ENCODE measurements at places on chromosomes 11 and 22.

DNA sequence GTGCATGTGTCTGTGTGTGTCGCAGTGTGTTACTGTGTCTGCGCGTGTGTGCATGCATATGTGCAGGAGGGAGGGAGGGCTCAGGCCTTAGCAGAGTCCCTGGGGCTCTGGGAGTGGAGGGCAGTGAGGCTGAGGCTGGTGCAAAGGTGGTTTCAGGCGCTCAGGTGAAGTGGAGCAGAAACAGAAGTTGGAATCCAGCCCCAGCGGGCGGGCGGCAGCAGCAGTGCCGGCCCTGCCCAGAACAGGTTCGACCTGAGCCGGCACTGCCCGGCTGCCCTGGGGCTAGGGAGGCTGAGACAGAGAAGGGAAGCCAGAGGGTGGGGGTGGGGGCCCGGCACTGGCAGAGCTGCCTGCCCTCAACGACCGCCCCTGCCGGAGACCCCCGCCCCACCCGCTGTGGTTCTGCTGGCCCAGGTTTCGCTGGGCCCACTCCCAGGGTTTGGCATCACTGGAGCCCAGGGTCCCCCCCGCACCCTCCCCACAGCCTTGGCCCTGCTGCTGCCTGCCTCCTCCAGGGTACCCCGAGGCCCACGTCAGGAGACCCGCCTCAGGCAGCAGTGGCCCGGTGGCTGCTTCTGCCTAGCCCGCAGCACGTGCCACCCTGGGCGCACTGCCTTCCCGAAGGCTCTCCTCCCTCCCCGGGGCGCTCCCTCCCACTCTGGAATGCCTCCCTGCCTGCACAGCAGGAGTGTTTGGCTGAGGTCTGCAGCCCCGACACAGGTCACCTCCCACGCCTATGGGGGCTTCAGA is 13.3 kb downstream of the ASCL2 start:
- DNase-seq = peak; percentile 61

DNA sequence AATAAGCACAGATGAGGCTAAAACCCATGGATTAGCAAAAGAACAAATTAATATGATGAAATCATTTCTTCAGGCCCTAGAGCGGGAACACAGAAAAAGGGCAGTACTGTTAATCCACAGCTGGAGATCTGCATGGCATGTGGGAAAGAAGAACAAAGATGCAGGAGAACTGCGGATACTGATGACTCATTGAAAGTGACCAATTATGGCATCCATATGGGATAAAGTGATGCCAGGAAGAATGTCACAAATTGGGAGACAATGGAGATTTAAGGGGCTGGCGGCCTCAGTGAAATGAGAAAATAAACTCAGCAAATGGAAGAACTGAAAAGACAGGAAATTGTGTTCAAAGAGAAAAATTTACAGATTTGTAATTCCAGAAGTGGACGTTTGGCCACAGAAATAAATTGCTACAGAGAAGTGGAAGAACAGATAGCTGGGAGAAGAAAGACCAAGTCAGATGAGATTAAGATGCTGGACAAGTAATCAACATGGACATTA is 39.4 kb downstream of the SIK3 start:
- peak; percentile 82 for DNase-seq

- no peak for DNase-seq
Measured at GRCh38 chr11:72203163-72203562, 11.2 kb downstream of the FOLR1 start.

DNA sequence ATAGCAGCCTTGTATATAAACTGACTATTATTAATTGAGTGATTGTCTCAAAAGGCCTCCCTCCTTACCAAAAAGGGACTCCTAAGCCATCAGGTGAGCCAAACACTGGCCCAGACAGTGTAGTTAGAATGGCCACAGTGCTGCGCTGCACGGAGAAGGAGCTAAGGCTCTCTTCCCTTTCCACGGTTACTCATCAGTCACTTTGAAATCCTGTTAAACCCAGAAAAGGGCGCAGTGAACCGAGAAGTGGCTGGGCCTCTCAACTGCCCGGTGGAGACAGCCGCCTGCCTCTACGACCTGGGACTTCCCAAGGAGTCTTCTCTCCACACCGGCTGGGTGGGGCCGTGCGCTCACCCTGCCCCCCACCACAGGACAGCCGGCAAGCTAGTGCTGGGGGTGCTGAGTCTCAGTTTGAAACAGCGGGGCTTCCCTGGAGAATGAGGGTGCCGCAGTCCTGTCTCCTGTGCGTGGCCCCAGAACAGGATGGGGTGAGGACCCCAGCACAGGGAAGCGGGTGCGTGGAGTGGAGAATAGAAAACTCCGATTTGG is 1.3 kb downstream of the MYH9 start:
- DNase-seq = peak; percentile 81

GRCh38 chr11:22711071-22711770 is 44.8 kb downstream of the GAS2 start:
- peak; percentile 32 for DNase-seq

DNA sequence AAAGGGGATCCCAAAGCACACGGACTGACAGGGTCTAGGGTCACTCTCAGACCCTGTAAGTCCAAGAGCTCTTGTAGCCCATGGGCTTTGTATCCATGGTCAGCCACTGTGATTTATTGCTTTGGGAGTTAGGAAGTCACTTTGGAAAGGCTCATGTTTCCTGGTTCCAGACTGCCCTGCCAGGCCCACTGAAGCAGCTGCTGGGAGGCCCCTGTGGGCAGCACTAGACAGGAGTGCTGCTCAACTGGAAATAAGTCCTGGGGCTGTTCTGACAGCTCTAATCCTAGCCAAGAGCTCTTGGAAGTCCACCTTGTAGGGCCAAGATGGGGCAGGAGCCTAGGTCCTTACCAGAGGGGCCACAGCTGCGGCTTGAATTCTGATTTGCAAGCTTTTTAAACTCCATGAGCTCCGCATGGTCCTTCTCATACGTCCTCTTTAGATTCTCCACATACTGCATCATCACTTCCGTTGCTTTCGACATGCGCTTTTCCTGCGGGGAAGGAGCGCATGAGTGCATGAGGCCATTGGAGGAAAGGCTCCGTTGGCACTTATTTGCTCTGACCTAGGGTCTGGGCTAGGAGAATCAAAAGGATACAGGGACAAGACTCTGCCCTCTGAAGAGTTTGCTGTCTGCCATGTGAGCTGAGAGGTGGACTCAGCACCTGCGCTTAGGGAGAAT is 32.2 kb upstream of the LYVE1 start:
- DNase-seq = no peak

- no peak for DNase-seq
Measured at GRCh38 chr11:43751726-43752125, 71.2 kb downstream of the HSD17B12 start.

DNA sequence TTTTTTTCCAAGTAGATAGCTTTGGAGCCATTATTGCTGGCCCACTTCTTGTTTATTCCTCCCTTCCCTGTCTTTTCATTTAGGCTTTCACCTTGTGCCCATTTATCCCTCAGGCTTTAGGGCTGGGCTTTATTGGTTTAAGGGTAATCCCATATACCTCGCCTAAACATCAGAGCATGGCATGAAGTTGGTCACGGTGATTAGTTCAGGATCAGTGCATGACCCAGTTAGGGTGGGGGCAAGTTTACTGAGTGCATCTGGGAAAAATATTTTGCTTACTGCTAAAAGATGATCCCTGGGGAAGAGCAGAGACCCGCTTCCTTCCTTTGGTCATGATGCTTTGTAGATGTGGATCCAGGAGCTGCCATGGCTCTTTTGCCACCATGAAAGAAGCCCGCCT is 153.3 kb upstream of the NECTIN1 start:
- no peak for DNase-seq

DNA sequence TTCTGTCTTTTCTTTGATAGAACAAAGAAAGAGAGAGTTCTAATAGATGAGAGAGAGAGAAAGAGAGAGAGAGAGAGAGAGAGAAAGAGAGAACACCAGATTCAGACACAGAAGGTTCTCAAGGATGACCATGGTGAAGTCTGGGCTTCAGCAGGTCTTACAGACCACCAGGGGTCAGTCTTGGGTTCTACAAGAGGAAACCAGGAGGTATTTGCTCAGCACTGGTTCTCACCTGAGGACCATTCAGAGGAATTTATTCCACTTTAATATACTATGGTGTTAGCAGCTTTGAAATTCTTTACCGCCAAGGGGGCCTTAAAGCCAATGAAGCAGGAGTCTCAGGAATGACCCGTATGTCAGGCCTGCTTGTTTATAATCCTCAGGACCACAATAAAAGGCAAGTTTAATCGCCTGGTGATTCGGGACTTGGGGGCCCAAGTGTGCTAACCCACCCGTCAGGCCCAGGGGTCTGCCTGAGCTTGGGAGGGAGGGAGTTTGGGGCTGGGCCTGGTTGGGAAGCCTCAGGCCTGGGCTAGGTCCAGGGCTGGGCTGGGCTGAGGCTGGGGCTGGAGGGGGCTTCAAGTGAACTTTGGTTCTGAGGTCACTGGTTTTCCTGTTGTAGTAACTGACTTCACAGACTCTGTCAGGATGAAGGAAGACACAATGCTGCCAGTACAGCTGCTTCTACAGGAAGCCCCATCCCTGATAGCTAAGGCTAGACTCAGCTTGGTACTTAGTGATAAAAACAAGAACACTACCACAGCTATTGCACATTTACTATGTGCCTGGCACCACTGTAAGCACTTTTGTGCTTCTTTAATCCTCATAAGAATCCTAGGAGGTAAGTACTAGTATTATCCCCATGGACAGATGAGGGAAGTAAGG is 179.2 kb upstream of the ZBED5 start:
- peak; percentile 85 for DNase-seq

GRCh38 chr11:117570701-117571100 is 226.3 kb downstream of the DSCAML1 start:
- DNase-seq = no peak

DNA sequence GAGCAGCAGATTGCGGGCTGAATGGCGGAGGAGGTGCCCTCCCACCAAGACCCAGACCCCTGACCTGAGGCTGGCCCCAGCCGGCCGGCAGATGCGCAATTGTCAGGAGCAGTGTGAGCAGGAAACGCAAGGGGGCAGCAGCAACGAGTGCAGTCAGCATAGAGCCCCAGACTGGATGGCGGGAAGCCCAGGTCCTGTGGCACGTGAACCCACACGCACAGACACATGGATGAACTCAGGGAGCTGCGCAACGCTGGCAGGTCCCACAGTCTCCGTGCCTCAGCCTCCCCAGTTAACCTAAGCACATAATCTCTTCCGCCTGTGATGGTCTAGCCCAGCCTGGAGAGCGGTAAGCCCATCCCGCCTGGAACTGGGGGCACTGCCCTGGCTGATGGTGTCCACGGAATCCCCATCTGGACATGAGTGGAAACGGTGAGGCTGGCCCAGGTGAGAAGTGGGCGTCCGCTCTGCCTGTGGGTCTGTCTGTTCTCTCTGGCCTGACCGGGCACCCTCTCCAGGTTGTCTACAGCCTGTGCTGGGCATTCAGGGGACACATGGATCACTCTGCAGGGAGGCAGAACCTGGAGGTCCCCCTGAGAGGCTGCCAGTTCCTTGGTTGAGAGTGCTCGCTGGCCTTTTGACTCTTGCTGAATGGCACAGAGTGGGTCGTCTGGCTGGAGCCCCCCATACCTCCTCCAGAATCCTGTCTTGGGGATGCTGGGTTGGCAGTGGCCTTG is 626 bp upstream of the TBX10 start:
- DNase-seq = peak; percentile 91

DNA sequence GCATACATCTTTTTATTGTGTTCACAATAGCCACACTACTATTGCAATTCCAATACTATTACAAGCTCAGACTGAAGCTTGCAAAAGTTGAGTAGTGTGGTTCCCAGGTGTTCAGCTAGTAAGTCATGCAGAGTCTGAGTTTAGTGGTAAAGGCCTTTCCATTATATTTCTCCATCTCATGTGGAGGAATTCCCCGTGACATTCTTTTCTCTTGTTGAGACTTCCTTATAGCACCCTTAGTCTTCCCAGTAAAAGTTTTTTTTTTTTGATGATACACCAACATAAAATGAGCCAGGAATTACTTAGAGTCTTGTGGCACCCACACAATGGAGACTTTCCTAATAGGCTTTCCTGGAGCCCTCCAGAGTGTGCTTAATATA is 110.8 kb downstream of the UVRAG start:
- no peak for DNase-seq

GRCh38 chr11:68840661-68841653 is 759 bp downstream of the CPT1A start:
- peak; percentile 67 for DNase-seq

- DNase-seq = no peak
Measured at GRCh38 chr11:130622141-130622542, 173.7 kb downstream of the ADAMTS15 start.

DNA sequence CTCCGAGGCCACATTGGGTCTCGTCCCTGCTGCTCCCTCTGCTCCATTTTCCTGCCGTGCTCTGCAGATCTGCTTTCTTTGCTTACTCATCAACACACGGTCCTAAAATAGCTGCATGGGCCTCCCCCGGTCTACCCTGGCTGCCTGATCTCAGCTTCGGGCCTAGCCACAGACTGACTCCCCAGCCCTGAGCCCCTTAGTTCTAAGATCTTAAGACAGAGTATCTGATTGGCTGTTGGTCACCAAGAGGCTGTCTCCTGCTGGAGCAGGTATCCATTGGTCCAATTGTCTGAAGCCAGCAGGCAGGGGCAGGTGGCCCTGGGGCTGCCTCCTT is 53.7 kb upstream of the NECTIN1 start:
- no peak for DNase-seq

GRCh38 chr11:80163441-80163840 is 722.6 kb upstream of the TENM4 start:
- no peak for DNase-seq

GRCh38 chr11:3042496-3043314 is 14.5 kb downstream of the CARS1 start:
- no peak for DNase-seq

GRCh38 chr11:34243600-34244464 is 114.0 kb downstream of the ABTB2 start:
- no peak for DNase-seq

DNA sequence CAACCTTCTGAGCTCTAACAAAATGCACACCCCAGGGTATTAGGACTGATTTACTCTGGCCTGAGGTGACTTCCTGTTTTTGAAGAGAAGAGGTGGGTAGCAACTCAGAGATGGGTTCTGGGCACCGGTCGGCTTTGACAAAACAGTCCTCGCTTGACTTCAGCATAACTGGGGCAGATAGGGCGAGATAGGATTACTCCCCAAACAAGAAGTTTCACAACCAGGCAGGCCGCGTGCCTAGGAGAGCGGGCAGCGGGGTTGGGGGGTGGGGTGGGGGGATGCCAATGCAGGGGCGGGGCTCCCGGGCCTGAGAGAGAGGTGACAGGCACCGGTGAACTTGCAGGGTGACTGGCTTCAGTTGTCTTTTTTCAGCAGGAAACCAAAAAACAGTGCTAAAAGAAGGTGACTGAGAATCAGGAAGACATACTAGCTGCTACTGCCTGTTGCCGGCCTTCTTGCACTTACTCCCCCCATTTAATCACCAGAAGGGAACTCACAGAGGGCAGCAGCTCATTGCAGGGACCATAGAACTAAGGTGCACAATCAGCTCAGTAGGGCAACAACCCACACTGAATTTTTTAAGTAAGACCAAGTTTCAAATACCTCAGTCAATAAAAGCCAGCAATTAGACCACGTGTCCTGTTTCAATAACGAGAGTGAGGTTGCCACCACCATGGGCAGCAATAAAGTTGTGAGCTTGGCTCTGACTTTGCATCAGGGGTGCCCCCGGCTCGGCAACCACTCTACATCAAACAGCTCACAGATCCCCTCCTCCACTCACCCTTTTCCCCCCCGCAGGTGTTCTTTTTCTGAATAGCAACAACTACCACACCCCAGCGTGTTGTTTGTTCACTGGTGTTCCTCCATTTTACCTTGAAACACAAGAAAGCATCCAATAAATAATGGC is 37.2 kb upstream of the ETS1 start:
- DNase-seq = no peak

- DNase-seq = no peak
Measured at GRCh38 chr11:68193018-68193417, 20.1 kb downstream of the KMT5B start.

Measured in eye (tissue), 1 donor.